ENCODE measurements at places on chromosomes 3 and 15. TPM values are rescaled to one million over a fixed set of nuclear protein-coding genes. Genes with fewer than 3 reads are reported as not detected.

POPDC2 gene
- not detected for total RNA-seq

GRCh38 chr15:69613182-69613581 lies 160.6 kb downstream of the RPLP1 start:
- no peak for DNase-seq

GRCh38 chr15:98776607-98777281 lies 128.4 kb downstream of the IGF1R start:
- no peak for DNase-seq

DNA sequence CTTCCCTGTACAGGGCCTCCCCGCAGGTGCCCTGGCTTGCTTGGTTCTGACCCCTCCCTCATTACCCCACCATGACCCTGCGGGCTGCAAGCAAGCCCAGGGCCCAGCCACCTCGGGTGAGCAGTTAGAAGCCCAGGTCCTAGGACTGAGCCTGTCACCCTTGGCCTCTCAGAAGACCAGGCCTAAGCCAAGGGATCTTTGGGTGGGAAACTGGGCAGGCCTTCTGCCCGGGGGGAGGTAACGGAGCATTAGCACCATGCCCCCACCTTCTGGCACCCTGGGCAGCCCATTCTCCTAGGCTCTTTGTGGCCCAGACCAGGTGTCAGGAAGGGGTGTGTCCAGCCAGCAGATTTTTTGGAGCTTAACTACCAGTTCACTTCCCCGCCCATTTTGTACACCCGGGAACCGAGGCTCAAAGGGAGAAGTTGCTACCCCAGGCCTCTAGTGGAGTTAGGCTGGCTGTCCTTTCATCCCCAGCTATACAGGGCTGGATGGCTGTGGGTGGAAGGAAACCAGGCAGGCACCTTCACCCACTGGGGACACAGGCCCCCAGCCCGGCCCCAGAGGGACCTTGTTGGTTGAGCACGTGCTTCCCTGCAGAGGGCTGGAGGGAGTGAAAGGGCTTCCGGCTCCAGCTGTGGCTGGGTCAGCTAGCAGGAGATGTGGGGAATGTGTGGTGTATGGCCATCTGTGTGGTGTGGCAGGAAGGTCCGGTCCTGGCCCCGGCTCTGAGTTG lies 1.4 kb downstream of the CSK start:
- peak; percentile 71 for DNase-seq

GRCh38 chr15:64731805-64732151 lies 43.6 kb downstream of the RBPMS2 start:
- no peak for DNase-seq
